ENCODE measurements at places on chromosomes 7 and 10. TPM values are rescaled to one million over a fixed set of nuclear protein-coding genes. Genes with fewer than 3 reads are reported as not detected.

DNA sequence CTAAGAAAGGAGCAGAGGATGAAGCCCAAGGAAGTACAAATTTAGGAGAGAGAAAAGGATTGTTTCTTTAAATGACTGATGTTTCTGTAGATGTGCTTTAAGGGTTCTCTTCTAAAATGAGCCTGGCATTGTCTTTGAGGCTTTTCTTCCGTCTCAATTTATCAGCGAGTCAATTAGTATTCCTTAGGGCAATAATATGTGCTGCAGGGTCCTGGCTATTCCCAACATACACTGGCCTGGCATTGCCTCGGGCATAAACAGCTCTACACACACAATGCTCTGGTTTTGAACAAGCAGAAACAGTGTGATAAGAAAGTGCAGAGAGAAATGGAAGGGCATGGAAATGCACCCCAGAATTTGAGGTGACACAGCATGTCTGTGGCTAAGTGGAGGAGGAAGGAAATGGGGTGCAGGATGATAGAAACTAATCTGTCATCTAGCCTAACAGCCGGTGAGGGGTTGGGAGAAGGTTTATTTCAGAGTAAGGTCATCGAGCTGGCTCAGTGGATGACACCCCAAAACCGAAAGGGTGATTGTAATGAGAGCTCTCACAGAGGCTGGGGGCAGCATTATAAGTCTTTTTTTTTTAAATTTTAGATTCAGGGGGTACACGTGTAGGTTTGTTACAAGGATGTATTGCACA lies 67.5 kb upstream of the ARHGAP21 start:
- no peak for DNase-seq

DNA sequence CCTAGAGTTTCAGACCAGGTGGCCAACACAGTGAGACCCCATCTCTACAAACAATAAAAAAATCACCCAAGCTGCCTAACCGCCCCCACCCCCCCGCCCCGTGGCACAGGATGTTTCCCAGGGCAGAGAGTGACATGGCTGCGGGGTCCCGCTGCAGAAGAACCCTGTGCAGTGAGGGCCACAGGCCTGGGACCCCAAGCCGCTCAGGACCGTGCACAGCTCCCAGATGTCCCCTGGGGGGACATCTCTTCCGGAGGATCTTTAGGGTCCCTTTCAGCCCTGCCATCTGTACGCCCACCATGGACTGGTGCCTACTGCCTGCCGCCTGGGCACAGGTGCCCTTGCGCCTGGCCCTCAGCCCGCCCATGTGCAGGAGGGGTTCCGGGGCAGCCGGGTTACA lies 373.6 kb downstream of the DNAJB6 start:
- DNase-seq: peak; percentile 9

DNA sequence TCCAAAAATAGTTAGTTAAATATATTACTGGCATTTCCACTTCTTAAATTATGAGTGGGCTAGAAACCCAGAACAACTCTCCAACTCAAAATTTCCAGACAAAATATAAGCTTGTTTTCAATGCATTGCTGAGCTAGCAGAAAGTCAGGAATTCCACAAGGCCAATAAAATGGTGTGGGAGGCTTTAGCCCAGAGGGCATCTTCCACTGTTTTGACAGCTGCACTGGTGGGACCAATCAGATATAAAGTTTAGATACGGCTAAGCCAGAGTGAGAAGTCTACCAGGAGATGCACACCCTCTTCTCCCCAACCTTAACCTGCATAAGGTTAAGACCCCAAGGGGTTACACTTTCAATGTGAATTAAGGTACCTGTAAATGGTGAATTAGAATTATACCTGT lies 76.6 kb downstream of the AMPH start:
- no peak for DNase-seq

DNA sequence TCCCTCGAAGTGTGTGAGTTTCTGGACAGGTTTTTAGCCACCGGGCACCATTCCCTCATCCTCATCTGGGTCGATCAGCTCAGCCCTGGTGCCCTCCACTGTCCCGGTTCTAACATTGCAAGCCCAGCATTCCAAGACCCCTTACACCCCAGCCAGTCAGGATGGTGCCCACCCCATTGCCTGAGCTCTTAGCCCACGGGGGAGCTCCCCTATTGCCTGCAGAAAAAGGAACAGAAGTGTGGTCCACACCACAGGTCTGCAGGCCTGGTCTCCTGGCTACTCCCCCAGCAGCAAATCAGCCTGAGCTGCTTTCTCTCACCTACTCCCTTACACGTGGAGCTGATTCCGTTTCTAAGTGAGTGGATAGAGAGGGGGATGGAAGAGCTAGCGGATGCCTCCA lies 4.8 kb downstream of the CALML5 start:
- no peak for DNase-seq

DNA sequence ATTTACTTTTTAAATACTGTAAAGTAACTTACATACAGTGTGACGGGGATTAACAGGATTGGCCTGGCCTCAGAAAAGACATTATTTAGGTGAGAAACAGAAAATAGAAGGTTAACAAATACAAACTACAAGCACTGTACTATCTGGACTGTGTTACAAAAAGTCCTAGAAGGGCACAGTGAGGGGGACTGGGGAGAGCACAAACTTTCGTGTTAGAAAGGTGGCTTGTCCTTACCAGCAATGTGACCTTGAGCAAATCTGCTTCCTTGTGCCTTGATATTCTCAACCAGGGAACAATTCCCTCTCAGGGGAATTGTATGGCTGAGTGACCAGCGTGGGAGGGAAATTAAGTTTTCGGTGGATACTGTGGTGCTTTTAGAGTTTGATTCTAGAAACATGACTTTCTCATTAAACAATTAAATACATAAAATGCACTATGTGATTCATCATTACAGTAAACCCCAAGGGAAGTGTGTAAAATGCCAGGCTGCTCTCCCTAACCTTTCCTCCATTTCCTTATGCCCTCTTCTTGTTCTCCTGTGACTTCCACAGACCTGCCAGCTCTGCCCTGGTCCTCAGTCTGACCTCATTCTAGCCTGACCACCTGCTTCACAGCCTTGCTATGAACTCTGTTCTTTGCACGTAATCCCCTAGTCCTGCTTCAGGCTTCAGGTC lies 57.7 kb downstream of the OSBPL3 start:
- DNase-seq: no peak

- no peak for DNase-seq
Measured at GRCh38 chr7:85052056-85052737, 134.7 kb downstream of the SEMA3D start.

DNA sequence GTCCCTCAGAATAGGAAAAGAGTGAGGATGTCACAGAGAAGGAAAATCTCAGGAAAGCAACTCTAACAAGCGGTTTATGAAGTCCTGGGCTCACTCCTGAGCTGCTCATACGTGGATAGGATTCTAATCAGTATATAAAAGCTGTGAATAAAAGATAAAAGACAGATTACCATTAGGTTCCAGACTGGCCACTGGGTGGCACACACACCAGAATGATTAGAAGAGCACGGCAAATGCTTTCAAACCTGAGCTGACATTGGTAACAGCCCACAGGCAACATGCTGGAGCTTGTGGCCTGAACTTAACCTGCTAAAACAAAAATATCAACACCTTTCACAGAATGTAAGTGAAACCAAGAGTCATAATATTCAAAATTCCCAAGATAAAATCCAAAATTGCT lies 370.8 kb downstream of the GRID1 start:
- no peak for DNase-seq

DNA sequence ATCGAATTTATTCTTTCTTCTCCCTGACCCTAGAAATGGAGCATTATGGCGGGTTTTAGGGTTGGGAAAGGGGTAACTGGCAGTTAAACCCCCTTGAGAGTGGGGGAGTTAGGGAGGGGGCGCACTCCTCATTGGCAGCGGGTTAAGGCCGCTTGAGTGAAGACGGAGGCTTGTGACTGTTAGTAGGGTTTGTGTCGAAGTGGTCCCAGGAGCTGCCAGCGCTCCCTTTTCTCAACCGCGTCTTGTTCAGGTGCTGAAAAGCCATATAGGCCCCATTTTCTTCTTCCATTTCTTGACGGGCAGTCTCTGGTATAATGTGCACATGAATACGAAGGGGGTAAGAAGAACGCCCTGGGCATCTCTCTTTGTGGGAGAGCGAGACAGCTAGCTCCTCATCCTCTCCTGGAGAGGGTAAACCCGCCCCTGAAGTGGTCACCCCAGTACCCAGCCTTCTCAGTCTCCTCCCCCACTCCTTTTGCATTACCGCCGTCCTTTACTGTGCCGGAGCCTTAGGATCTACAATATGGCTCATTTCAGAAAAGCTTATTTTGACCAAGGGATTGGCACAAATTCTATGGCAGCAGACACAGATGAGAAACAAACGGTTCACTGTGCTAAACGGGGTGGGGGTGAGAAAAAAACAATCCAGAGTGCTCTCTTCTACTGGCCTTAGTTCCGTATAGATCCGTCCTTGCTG lies 836 bp downstream of the KMT2E start:
- DNase-seq: no peak

DNA sequence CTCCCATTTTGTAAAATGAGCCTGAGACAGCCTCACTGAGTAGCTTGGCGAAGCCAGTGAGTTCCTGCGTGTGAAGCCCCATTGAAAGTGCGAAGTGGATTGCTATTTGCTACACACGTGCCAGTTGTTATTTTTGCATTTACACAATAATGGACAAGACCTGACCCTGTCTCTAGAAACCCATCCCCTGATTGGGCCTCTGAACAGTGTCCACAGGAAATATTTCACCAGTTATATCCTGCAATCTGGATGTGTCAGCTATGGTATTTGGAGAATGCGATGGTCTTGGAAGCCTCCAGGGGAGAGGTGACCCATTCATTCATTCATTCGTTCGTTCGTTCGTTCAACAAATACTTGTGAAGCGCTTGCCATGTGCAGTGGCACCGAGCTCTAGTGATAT lies 37.1 kb downstream of the COL13A1 start:
- DNase-seq: no peak

DNA sequence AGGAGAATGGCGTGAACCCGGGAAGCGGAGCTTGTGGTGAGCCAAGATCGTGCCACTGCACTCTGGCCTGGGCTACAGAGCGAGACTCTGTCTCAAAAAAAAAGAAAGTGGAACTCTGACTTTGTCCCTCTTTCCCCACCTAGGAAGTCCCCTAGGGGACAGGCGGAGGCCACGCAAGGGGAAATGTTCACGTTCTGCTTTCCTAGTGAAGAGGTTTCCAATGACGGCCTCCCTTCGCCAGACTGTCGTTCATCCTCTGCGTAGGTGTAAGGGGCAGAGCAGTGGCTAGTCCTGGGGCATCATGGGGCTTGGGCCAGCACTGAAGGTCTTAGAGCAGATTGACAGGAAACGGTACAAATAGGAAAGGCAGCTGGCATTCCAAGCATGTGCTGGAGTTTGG lies 30.6 kb downstream of the SUFU start:
- no peak for DNase-seq

DNA sequence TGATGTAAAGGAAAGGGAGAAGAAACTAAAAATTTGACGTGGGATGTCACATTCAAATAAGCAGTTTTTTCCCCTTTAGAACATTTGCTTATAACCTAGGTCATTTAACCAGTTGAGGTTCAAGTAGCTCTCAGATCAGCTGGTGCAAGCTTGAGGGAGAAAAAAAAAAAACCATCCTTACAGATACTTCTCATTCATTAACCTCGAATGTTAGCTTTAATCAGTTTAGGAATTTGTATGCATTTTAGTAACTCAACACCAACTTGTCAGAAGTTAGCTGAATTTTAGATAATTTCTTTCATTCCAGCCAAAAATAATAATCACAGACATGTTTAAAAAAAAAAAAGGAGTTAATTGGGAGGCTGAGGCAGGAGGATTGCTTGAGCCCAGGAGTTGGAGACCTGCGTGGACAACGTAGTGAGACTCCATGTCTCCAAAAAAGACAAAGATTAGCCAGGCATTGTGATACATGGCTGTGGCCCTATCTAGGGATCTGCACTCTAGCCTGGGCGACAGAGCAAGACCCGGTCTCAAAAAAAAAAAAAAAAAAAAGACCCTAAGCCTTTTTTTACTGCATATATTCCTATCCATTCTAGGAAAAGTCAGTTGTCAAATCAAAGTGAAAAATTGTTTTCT lies 46.2 kb downstream of the BMPR1A start:
- DNase-seq: no peak

DNA sequence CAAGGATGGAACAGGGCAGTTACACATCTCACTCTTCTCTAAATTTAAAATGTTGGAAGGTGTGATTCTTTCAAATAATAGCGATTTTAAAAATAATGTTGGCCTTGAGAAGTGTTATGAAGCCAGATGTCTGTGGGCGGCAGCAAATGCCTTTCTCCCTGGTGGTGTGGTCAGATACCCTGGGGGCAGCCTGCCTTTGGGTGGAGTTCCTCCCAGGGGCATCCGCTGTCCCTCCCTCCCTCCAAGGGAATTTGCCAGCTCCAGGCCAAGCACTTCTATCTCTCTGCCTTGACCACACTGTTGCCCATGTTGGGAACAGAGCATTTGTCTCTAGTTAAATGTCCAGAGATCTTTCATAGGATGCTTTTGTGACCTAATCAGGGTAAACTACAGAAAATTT lies 121.4 kb downstream of the POU6F2 start:
- no peak for DNase-seq

DNA sequence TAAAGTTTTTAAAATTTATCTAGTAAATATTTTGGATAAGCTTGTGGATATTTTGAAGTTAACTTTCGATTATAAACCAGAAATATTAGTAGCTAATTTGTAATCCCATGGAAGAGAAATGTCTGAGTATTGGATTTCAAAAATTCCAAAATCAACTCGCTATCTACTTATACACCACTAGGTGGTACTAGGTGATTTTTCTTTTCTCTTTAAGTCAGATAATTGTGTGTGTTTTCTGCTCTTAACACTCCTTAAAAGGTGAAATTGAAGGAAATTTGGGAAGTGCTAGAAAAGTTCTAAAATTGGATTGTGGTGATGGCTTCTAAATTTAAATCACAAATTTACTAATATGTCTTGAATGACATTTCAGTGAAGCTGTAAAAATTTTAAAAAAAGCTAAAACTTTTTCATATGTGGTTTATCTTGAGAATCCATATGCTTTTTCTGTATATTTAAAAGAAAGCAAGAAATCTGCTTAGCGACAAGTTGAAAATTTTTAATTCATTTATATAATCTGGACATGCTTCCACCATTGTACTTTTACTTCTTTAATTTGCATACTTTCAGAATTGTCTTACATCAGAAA lies 90.2 kb downstream of the IPMK start:
- no peak for DNase-seq

DNA sequence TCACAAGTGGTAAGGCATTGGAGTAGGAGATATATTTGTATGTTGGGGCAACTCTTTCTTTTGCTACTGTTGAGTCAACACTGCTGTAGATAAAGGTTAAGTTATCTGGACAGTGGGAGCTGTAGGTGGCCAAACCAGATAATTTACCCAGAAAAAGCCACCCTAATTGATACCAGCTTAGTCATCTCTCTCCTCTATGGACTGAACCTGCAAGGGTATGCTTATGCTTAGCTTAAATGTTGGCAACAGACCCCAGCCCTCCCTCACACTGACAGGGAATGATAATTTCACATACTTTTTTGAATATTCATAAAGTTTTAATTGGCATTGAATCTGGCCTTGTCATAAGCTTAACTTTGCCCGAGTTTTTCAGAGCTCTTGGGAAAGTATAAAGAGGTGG lies 66.3 kb downstream of the CREB5 start:
- no peak for DNase-seq

Gene MYL10
- not detected for total RNA-seq

Gene COL26A1
- total RNA-seq: not detected

Gene IFIT1
- total RNA-seq: 13.9 TPM

Gene PURB
- total RNA-seq: 27.2 TPM

Gene OR2A42
- 0.15 TPM for total RNA-seq

Gene GIMAP8
- 11.5 TPM for total RNA-seq

Gene SGCE
- total RNA-seq: 92.2 TPM

Gene FFAR4
- 1.0 TPM for total RNA-seq

Data from breast epithelium (tissue), 4 donors.